ENCODE measurements at places on chromosomes 16 and 17.

DNA sequence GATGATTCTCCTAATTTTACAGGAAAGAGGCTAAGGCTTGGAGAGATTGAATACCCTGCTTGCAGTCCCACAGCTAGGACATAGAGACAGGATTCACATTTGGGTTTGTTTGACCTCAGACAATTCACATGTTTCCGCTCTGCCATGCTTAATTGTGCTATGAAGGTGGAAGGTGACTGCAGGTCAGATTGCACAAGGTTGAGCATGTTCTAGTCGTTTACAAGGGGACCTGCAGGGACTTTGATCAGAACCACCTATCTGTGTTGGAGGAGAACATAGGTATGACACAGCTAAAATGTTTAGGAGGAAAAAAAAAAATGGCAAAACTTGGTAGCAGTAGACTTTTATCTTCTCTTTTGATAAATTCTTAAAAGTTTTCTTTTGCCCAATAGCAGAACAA is 4.9 kb upstream of the ANKFN1 start:
- DNase-seq, result no peak

DNA sequence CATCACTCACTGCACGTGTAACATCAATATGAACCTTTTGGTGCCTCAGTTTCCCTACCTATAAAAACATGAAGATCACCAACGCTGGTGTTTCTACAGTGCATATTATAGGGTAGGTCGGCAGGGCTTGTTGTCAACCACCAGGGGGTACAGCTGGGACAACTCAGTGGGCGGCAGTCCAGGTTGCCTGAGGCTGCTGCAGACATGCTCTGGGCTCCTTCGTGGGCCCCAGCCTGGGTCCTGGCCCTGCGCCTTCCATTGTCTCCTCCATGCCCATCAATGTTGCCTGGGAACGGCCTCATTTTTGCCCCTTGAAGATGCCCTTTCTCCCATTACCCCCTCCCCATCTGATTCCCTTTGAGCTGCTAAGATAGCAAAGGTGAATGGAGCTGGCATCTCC is 89.8 kb downstream of the GSG1L start:
- DNase-seq, result no peak

GRCh38 chr16:12405089-12405488 is 398.6 kb downstream of the CPPED1 start:
- no peak for DNase-seq

GRCh38 chr17:1076299-1076981 is 79.5 kb downstream of the TIMM22 start:
- no peak for DNase-seq

GRCh38 chr16:57266531-57267260 is 17.8 kb downstream of the PLLP start:
- DNase-seq, result peak; percentile 42

DNA sequence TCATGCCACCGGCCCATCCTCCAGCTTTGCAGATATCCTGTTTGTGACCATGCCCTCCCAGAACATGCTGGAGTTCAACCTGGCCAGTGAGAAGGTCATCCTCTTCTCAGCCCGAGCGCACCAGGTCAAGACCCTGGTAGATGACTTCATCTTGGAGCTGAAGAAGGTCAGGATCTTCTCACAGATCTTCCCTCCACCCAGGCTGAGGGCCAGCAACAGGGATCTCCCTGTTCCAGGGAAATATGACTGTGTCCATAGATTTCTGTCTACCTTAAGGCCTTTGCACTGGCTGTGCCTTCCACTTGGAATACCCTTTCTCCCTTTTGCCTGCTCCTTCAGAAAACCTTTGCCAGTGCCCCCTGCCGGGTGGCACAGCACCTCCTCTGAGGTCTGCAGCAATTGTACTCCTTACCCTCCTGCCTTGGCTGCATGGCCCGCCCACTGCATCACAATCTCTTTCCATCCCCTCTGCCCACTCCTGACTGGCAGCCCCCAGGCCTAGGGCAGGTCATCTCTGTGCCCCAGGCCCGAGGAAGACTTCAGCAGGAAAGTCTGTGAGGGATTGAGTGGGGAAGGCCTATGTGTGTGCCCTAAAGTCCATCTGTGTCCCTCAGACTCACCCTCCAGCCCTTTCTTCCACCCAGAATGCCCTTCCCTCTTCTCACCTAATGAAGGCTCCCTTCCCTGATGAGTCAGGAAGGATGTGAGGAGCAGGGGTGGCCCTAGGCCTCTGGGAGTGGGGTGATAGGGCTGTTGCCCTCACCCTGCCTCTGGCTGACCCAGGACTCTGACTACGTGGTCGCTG is 27.3 kb upstream of the ALKBH5 start:
- no peak for DNase-seq

- DNase-seq, result no peak
Observed at GRCh38 chr16:62543516-62543915, 507.3 kb upstream of the CDH8 start.

DNA sequence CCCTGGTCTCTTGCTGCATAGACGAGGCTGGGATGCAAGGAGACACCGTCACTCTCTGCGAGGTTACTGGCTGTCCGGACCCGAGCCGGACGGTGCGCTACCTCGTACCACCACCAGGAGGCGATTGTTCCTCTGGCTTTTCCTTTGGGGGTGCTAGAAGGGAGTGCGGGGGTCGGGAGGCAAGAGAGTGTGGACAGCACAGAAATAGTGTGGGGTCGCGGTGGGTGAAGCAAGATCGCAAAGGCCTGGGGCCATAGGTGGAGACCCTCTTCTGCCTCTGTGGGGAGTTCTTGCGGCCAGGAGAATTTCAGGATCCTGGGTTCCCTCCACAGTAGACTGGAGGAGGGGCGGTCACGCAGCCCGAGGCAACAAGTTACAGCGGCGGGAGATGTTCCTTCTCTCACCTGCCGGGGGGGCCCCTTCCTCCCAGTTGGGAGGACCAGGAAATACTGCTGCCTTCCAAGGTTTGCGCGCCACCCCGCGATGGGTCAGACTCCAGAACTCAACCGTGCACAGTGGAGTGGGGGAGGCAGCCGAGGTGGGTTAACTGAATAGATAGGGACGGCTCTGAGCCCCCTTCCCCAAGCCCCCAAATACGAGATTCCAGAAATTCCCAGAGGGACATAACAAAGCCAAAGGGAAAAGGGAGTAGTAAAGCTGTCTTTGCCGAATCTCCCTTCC is 6.9 kb downstream of the PHOSPHO1 start:
- peak; percentile 39 for DNase-seq

DNA sequence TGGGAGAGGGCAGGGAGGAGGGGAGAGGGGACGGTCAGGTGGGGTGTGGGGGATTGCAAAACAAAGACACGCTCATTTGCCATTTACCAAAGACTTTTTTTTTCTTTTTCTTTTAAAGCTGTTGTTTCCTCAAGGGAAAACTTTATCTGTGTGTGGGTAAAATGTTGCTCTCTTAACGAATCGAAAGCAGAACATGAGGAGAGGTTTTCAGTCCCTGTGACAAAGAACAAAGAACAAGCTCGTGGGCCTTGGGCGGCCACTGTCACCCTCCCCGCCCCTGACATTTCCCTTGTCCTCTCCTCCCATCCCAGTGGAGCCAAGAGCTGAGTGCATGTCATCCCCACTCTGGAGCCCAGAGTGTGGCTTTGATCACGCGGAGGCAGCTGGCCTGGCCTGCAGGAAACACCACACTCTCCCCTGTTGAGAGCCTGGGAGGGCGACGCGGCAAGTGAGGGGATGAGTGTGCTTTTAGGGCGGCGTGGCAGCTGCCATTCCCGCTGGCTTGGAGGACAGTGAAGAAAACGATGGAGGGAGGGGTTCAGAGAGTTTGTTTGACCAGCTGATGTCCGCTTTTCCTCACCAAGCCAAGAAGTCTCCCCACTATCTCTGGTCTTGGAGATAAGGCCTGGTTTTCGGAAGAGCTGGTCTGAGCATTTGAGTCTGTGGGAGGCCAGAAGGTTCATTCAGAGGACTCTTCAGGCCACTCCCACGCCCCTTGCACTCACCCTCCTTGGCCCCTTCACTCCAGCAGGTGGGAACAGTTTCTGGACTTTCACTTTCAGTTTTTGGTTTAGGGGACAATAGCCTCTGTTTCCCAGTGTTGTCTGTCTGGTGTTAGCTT is 11.4 kb downstream of the CCR7 start:
- peak; percentile 96 for DNase-seq

- no peak for DNase-seq
Observed at GRCh38 chr16:81280393-81280792, 34.4 kb upstream of the GAN start.

- DNase-seq, result peak; percentile 38
Observed at GRCh38 chr17:48770954-48771353, 42.4 kb upstream of the HOXB13 start.

DNA sequence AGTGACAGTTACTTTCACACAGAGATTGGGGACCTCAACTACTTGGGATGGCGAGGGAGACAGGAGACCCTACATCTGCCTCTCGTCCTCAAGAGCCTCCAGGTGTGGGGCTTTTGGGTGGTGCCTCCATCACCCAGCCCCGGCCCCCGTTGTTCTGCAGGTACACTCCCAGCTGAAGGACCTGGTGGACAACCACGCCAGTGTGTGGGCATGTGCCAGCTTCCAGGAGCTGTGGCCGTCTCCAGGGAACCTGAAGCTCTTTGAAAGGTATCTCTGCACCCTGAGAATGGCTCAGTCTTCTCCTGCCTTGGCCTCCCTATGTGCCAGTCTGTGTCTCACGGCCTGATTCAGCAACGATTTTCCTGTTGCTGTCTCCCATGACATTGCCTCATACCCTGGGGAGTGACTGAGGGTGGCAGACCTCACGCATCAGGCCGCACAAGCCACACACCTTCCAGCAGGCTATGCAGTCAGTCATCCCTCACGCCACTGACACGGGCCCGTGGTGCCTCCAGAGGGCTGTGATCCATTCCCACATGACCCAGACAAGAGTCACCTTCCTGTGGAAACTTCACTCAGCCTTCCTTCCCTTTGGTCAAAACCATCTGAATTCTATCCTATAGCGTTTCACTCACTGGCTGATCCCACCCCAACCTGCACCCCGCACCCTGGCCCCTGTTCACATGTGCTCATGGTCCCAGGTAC is 3.7 kb downstream of the CCNF start:
- no peak for DNase-seq

DNA sequence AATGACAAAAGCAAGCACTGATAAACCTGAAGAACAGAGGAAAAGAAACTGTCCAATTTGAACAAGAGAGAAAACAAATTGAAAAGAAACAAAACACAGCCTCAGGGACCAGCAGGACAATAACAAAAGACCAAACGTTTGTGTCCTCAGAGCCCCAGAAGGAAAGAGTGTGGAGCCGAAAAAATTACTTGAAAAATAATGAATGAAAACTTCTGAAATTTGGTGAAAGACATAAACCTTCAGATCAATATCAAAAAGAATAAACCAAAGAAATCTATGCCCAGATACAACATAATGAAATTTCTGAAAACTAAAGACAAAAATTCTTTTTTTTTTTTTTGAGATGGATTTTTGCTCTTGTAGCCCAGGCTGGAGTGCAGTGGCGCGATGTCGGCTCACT is 45.6 kb downstream of the CCDC57 start:
- DNase-seq, result no peak

- no peak for DNase-seq
Observed at GRCh38 chr16:79610771-79611170, 10.2 kb upstream of the MAF start.

GRCh38 chr17:72602517-72603419 is 481.9 kb downstream of the SOX9 start:
- DNase-seq, result peak; percentile 11

DNA sequence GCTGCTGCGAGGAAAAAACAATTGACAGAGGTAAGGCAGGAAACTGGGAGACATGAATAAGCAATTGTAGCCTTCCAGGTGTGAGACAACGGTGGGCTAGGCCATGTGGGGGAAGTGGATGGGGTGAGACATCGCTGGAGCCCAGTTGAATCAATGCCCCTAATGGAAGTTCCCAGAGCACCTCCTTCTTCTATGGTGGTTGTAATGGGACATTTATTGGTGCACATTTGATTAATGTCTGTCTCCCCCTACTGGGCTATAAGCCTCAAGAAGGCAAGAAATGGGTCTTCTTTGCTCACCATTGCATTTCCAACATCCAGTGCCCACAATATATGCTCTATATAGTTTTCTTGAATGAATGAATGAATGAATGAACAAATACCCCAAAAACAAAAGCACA is 22.7 kb upstream of the CD300E start:
- DNase-seq, result peak; percentile 28

- no peak for DNase-seq
Observed at GRCh38 chr17:69486779-69487637, 72.5 kb downstream of the MAP2K6 start.

GRCh38 chr16:81140930-81141780 is 45.0 kb upstream of the GCSH start:
- peak; percentile 27 for DNase-seq

GRCh38 chr17:47663912-47664623 is 14.3 kb downstream of the KPNB1 start:
- DNase-seq, result peak; percentile 69

- DNase-seq, result no peak
Observed at GRCh38 chr16:78494105-78494504, 394.7 kb downstream of the WWOX start.

DNA sequence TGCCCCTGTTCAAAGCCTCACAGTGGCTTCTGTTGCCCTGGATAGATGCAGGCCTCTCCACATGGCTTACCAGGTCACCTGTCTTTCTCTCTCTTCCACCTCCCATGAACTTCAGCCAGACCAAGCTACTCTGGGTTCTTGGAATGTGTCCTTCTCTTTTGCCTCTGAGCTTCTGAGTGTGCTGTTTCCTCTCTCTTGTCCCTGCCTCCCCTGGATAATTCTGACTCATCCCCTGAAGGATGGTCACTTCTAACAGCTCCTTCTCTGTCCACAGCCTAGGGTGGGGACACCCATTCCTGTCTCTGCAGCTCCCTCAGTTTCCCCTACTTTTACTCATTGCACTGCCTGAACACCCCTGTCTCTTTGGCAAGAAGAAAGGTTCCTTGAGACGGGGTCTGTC is 2.9 kb downstream of the GUCY2D start:
- DNase-seq, result no peak

DNA sequence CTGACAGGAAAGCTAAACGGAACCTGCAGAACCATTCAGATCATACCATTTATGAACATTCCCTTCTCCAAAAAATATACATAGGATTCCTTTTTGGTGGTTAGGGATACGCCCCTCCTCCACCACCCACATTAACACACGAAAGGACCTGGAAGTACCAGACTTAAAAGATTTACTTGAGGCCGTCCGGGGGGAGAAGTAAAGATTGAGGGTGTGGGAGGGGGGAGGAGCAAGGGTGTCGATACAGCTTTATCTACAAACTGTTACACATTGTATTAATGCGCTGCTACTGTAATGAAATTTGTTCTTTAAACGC is 537 bp downstream of the PALB2 start:
- no peak for DNase-seq

GRCh38 chr17:35747540-35748017 is 5.5 kb downstream of the GAS2L2 start:
- DNase-seq, result peak; percentile 84

DNA sequence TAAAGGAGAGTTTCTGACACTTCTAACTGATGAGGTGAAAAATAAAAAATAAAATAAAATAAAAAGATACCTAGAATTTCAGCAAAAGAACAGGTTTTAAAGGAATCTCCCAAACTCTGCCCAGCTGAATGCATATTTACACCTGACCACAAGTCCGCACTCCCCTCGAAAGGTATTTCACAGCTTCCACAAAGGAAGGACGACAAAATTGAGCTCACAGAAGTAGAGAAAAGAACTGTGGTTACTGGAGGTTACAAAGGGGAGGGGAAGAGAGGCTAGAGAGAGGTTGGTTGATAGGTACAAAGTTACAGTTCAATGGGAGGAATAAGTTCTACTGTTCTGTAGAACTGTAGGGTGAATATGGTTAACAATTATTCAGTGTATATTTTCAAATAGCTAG is 5.0 kb downstream of the LITAF start:
- DNase-seq, result no peak

Data from OCI-M1 (cell line).